ENCODE measurements at places on chromosomes 3 and 15.

DNA sequence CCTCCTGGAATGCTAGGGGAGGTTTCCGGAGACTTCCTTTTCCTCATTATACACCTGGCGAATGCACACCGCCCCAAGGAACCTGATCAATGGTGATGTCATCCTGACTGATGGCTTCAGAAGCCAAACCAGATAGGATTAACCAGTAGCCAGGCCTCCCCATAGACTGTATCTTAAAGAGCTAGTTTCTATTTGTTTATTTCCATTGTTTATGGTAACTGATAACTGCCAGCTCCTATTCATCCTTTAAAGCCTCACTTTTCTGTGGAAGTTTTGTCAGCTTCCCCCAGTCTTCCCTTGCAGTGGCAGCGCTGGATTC is at the start of gene MKRN2OS:
TSS of gene MKRN2OS (minus strand) at position 27 of the 319 bp plus-strand sequence. CDS start 35 bp downstream, outside the sequence.
- no peak for DNase-seq

DNA sequence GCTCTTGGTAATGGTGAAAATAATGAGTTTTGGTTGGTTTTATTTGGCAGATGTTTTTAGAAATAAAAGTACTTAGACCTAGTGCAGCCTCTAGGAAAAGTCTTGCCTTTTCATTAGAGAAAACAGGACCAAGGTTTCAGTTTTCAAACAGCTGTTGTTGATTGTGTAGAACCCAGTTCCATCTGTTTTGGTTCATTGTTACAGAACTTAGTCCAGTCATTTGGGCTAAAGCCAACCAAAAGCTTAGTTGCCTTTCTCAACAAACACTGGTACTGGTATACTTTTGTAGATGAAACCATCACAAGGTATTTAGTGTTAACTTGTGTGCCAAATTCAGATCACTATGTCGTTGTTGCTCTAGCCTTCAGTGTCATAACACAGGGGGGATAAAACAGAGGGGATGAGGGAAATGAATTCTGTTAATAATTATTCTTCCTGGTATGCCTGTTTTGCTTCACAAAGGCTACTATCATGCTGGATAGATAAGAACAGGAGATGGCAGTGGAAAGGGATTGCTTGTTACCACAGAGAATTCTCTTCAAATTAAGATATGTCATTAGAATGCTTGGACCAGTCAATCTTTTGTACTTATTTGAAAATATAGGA is 12.6 kb upstream of the APH1B start:
- DNase-seq = no peak

DNA sequence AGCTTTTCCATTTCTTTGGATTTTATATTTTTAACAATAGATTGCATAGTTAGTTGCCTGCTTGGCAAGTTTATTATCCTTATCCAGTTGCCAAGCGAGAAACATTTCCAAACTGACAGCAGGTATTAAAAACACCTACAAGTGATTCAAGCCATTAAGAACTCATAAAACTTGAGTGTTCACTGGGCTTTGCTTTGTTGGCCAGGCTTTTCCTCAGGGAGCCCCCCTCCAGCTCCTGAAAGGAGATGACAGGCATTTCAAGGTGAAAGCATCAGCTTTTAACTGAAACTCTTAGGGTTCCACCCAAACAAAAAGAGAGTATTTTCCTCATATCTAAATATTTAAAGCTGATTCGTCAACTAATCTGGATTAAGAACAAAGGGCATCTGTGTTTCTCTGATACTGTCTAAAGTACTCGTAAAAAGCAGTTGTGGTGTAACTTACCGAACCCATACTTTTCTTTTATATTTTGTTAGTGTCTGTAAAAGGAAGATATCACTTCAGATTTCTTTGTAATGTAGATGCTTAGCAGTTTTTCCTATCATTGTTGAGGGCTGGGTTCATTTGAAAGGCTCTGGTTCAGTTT is 363.4 kb downstream of the OTOL1 start:
- DNase-seq = no peak

- no peak for DNase-seq
Observed at GRCh38 chr15:85950101-85950500, 129.6 kb upstream of the AGBL1 start.

GRCh38 chr3:51681453-51681852 is 10.4 kb downstream of the TEX264 start:
- peak; percentile 25 for DNase-seq

DNA sequence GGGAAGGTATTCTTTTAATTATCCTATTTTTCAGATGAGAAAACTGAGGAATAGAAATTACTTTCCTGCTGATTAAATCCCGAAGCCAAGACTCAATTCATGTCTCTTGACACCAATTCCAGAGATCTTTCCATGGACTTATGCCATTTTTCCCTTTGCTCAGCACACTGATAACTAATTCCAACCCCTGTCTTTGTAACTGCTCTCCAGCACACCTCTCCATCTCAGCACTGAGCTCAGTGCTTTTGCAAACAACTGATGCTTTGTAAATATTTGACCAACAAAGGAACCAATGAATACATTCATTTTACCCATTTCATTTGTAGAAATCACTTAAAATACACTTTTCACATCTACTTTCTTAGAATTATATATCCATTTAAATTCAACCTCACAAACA is 249.1 kb downstream of the IL5RA start:
- DNase-seq = no peak

DNA sequence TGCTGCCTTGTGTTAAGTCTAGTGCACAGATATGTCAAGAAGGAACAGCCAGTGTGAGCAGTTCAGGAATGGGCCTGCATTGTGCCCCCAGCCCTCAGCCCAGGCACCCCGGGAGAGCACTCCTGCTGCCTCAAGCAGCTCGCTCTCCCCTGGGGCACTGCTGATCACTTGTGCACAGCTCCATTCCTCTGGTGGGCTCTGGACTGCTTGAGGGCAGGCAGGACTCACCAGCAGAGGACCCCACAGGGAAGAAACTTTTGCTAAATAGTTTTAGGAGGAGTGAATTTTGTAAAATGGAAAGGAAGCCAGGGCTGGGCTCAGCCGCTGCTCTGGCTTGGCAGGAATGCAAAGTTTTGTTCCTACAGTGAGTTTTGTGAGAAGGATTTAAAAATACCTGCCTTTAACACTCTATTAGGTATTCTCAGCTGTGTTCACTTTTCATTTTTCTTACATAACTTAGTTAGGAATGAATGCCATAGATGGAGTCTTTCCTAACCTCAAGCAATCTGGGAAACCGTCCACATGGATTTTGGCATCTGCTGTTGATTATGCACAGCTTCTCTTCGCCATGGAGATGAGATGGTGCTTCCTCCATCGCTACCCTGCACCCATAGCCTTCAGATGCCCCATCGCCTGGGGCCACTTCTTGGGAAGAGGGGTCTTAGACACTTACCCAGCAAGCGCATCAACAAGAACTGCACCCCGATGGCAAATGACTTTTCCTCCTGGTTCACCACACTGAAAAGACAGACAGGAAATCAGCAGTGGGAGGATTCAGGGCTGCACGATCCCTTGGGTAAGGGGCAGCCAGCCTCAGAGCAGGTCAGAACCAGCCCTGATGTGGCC is 42.3 kb upstream of the RAB6B start:
- no peak for DNase-seq

- DNase-seq = no peak
Observed at GRCh38 chr15:56385908-56386307, 20.7 kb downstream of the TEX9 start.

DNA sequence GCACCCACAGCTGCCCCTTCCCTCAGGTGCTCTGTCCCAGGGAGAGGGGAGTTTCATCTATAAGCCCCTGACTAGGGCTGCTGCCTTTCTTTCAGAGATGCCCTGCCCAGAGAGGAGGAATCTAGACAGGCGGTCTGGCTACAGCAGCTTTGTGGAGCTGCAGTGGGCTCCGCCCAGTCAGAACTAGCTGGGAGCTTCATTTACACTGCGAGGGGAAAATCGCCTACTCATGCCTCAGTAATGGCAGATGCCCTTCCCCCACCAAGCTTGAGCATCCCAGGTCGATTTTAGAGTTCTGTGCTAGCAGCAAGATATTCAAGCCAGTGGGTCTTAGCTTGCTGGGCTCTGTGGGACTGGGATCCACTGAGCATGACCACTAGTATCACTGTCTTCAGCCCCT is 181.2 kb upstream of the RARB start:
- no peak for DNase-seq

DNA sequence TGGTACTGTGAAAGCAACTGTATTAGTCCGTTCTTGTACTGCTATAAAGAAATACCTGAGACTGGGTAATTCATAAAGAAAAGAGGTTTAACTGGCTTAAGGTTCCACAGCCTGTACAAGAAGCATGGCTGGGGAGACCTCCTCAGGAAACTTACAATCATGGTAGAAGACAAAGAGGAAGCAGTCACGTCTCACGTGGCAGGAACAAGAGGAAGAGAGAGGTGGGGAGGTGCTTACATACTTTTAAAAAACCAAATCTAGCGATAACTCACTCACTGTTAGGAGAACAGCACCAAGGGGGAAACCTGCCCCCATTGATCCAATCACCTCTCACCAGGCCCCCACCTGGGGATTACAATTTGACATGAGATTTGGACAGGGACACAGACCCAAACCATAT is 48.9 kb downstream of the IQGAP1 start:
- DNase-seq = no peak

- no peak for DNase-seq
Observed at GRCh38 chr3:11534011-11534792, 109.5 kb downstream of the VGLL4 start.

GRCh38 chr3:29128001-29128400 is 152.9 kb upstream of the RBMS3 start:
- no peak for DNase-seq

- no peak for DNase-seq
Observed at GRCh38 chr3:197600796-197601565, 45.2 kb upstream of the BDH1 start.

GRCh38 chr3:134332344-134332743 is 41.9 kb downstream of the AMOTL2 start:
- no peak for DNase-seq

DNA sequence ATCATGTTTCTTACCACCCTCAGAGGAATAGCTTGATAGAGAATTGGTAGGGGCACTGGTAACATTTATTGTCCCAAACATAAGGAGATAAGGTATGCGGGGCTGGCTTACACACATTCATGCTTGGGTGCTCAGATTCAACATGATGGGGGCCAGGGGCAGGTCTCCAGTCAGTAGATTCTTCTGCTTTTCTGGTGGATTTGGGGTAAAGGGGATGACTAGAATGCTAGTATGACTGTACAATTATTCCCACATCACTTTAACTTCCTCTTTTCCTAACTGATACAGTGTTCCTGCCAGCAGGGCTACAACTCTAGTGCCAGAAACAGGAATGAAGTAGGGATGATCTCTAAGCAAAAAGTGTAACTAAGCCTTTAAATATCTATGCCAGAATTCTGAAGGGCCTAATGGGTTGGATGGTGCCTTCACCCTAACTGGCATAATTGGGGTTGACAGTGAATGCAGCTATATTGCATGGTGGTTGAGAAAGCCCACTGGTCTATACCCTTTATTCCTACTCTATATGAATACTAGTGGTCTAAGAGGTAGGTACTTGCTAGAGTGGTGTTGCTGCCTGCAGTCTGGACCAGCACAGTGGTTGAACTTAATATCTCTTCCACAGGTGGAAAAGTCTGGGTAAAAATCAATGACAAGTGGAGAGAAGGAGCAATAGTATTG is 117.4 kb downstream of the IL12A start:
- DNase-seq = no peak

- DNase-seq = no peak
Observed at GRCh38 chr3:197149-197827, 725 bp downstream of the CHL1 start.

GRCh38 chr3:50658416-50658815 is 16.3 kb upstream of the DOCK3 start:
- DNase-seq = no peak

DNA sequence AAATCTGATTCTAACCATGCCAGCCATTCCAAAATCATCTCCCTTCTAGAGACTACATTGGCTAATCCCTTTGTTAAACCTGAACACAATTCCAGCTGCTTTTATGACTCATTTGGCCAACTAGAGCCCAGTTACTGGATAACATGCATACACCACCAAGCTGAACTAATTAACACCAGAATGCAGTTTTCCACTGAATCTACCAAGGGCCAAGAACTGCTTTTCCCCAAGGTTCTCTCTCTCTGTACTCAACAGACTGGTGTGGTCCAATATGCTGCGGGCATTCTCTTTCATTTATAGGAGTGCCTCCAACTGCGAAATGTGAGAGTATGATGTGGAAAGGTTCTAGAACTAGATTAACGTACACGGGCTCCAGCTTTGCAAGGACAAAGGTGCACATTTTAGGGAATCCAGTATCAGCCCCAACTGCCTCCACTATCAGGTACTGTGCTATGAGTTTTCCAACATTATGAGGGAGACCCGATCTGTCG is 1.5 kb downstream of the CHSY1 start:
- no peak for DNase-seq

DNA sequence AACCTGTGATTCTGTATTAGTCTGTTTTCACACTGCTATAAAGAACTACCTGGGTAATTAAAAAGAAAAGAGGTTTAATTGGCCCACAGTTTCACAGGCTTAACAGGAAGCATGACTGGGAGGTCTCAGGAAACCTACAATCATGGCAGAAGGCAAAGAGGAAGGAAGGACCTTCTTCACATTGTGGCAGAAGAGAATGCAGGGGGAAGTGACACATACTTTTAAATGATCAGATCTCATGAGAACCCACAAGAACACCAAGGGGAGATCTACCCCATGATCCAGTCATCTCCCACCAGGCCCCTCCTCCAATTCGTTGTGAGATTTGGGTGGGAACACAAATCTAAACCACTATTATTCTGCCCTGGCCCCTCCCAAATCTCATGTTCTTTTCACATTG is 6.1 kb downstream of the ZKSCAN7 start:
- DNase-seq = no peak

GRCh38 chr3:127417709-127418559 is 130.1 kb upstream of the PRR20G start:
- DNase-seq = no peak

- DNase-seq = no peak
Observed at GRCh38 chr15:52518487-52519371, 10.0 kb downstream of the MYO5A start.

DNA sequence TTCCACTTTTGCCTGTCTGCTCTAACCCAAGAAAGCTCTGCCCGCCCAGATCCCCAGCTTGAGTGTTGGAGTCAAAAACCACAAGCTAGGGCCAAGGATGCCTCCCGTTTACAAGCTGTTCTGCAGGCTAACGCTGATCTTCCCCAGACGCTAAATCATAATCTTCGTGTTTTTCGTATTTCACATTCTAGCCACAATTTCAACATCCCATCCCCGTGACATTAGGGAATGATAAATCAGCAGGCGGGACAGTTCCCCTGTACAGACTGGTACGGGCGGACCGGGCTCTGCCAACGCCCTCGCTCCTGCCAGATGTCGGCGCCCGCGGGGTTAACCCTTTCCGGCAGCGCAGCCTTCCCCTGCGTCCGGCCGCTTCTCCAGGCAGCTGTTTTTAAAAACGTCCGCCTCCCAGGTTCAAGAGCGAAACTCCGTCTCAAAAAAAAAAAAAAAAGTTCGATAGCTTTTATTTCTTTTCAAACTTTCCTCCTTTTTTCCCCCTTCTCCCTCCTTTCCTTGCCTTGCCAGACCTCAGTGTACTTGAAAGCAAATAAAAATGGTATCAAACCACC is 81.0 kb upstream of the BNC1 start:
- DNase-seq = no peak

GRCh38 chr15:89912674-89913396 is at the start of gene ARPIN:
ARPIN (minus strand) TSS chr15:89912952; CDS start chr15:89912835, 117 bp downstream.
- DNase-seq = no peak

Measured in activated CD8-positive, alpha-beta memory T cell treated with anti-CD3 and anti-CD28 coated beads for 1 hour (primary cell).